Inflammatory macrophage treated with lipopolysaccharide for 1 hour (primary cell): ENCODE measurements at places on chromosomes 6 and 20.
A peak's percentile ranks its signal among the peaks of the same experiment; 100 is the strongest.

GRCh38 chr6:138576313-138576712 is 77.0 kb upstream of the NHSL1 start:
- DNase-seq = no peak

GRCh38 chr20:15297059-15297875 is 959.9 kb upstream of the FLRT3 start:
- no peak for DNase-seq

DNA sequence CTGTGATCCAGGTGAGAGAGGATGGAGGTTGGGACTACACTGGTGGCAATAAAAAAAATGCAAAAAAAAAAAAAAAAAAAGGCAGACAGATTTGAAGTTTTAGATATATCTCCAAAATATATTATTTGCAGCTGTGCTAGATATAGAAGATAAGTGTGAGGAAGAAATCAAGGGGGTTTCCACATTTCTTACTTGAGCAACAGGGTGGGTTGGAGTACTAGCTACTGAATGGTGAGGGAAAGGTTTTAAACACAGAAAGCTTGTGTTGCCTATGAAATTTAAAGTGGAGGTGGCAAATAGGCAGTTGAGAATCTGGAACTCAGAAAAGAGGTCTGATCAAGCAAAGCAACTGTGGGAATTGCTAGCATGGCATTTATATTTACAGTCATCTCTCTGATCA is 59.9 kb upstream of the GNRH2 start:
- peak; percentile 11 for DNase-seq

- DNase-seq = peak; percentile 82
Measured at GRCh38 chr6:42978839-42979522, at the start of gene PEX6. Gene PEX6 (minus strand): TSS chr6:42979181. CDS start chr6:42979150, 31 bp downstream.

DNA sequence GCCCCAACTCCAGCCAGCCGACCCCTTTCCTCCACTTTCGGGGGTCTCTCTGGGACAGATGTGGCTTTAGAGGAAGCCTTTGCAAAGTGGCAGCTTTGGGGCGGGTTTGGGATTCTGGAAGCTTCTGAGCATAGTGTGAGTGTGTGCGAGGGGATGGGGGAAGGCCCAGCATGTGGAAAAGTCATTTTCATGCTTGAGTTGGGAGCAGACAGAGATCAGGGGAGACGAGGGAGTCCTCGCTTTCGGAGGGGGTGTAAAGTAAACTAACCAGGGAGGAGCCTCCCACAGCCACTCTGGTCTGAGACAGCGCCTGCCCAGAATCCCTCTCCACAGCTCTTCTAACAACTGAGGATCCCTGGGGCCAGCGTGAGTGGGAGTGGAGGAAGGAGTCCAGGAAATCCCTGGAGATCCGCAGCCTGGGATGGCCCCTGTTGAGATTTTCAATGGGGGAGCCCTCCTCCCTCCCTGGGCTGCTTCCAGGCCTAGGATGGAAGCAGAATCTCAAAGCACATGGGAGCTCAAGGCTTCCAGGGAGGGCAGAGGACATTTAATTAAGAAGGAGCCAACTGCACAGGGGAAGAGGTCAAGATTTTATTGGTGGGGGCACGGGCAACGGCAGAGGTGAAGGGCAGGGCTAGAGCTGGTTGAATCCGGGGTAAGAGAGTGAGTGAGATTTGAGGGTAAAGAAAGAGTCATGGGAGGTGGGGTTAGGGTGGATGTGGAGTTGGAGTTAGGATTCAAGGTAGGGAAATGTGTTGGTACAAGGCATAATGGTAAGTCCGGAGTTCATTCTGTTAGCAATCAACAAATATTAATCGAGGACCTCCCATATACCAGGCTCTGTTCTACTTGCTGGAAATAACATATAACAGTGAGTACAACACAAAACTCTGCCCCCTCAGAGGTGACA is 102.3 kb upstream of the FOXP4 start:
- DNase-seq = no peak

GRCh38 chr6:163098827-163099479 is 315.6 kb upstream of the QKI start:
- DNase-seq = no peak

GRCh38 chr6:26392932-26393636 is 9.0 kb upstream of the BTN3A1 start:
- DNase-seq = peak; percentile 31

DNA sequence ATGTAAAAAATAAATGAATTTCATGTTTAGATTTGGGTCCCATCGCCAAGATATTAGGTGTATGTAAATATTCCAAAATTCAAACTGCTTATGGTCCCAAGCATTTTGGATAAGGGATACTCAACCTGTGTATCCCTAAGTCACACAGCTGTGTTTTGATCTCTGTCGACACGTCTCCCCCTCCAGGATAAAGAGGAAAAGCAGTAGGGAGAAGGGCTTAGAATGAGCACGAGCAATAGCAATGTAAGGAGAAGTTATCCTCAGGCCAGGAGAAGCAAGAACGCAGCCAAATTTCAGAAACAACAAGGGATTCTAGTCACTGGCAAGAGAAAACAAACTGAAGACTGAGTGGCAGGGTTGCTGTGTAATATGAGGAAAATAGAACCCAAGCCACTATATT is 181.2 kb downstream of the AIG1 start:
- DNase-seq = no peak

- DNase-seq = peak; percentile 50
Measured at GRCh38 chr6:33700391-33701050, 11.0 kb downstream of the UQCC2 start.

- DNase-seq = no peak
Measured at GRCh38 chr6:130075879-130076460, 57.6 kb downstream of the L3MBTL3 start.

DNA sequence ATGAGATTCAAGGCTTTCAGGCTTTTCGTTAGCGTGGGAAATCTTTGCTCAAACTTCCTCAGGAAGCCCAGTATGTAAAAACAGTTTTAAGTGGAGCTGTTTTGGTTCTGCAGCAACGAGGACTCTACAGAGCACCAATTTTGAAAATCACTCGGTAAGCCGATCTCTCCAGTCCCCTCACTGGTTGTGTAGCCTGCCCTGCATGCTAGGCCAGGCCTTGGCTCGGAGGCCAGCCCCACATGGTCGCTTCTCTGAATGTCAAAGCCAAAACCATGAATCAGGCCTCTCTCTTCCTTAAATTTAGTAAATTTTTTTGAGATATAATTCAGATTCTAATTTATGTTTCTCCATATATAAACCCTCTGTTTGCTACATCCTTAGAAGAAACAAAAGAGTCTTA is 108.0 kb downstream of the CHD6 start:
- no peak for DNase-seq

DNA sequence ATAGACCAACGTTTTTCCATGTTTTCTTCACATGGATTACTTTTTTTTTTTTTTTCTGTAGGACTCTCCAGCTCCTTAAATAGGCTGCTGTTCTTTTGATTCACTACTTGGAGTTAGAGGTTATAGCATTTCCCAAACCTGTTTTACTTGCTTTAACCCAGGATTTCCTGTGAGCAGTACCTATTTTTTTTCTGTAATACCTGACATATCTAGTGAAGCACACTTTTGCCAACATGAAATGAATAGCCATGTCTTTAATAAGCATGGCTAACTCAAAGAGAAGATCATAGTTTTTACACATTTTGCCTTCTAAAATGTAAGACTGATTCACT is 137.0 kb downstream of the FOXA2 start:
- no peak for DNase-seq

GRCh38 chr6:36224918-36225461 is 28.4 kb downstream of the BRPF3 start:
- peak; percentile 31 for DNase-seq

GRCh38 chr20:35008411-35009342 is 53.0 kb downstream of the MYH7B start:
- DNase-seq = no peak

DNA sequence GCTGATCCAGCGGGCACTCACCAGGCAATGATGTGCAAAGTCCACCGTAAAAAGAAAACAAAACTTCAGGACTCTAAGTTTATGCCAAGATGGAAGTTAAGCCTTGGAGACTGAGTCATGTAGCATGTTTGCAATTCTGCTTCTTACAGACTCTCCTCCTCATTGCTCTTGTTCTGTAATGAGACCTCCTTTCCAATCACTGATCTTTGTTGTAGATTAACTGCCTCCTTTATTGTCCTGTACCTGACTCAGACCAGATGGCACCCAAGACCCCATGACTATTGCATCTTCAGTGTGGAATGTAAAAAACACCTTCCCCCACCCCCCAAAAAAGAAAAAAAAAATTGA is 11.2 kb downstream of the NEU1 start:
- no peak for DNase-seq

GRCh38 chr6:41348934-41349333 is 13.5 kb downstream of the NCR2 start:
- DNase-seq = no peak

DNA sequence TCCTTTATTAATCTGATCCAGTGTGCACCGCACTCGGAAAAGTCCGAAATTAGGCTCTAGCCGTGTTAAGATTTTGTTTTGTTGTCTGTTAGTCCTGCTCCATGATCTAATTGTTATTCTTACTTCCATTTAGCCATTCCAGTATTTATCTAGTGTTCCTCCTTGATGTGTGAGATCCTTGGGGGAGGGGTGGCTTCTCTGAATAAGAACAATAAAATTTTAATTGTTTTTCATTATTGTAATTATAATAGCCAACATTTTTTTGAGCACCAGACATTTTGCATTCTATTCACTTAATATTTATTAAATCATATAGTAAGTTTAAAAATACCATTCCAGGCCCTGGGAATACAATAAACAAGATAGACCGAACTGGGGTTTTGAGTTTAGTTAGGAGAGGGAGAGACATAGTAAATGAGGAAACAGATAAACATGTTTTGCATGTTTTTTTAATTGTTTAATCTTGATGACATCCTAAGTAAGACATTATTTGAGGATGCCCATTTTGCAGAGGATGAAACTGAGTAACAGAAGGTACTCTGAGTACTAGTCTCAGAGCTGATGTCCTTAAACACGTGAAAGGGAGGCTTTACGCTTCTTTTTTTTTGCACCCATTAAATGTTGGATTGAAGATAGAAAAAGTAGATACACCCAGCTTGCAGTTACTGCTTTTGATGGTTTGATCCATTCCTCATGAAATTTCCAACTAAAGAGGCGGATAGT is 1.2 kb downstream of the CBFA2T2 start:
- DNase-seq = no peak

DNA sequence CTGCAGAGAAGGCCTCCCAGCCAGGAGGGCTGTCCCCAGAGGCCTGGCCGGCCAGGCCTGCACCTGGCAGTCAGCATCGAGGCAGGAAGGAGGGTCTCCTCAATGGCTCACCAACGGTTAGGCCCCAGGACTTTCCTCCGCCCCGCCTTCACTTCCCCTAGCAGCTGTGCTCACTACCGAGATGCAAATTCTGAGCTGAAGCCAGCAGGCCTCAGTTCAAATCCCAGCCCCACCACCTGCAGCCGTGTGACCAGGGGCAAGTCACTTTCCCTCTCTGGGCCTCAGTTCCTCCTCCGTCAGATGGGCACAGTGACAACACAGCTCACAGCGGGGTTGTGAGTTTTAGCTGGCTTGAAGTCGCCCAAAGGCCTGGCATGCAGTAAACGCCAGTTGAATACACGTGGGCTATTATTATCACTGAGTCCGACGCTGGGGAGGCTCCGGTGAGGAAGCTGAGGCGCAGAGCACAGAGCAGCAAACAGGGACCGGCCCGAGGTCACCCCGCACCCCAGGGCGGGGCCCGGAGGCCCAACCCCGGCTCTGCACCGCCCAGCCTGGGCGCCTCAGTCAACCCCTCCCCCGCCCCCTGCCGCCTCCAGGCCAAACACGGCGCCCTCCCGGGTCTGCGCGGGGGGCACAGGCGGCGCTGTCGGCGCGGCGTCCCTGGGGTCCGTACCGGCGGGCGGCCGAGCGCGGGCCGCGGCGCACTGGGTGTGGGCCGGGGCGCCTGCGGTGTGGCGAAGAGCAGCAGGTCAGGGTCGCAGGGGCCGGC is 671 bp downstream of the E2F1 start:
- peak; percentile 29 for DNase-seq

DNA sequence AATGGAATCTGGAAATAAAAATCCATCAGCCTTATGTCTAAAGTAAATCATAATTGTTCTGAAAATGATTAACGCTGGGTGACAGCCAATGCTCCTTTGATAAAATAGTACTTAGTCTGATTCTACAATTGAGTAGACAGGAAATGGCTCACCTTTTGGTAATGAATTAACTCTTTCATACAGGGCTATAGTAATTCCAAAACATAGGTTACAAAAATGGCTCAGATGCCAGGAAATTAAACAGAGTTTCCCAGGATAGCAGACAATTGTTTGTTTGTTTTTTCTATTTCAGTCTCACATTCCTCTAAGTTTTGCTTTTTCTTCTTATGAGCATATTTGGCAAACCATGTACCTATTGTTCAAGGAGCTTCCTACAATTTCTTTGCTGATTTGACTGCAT is 257.2 kb upstream of the EPHA7 start:
- DNase-seq = no peak

- DNase-seq = peak; percentile 56
Measured at GRCh38 chr6:151537556-151537955, 43.7 kb downstream of the CCDC170 start.

GRCh38 chr20:62409931-62410745 is 3.1 kb upstream of the CABLES2 start:
- peak; percentile 17 for DNase-seq

DNA sequence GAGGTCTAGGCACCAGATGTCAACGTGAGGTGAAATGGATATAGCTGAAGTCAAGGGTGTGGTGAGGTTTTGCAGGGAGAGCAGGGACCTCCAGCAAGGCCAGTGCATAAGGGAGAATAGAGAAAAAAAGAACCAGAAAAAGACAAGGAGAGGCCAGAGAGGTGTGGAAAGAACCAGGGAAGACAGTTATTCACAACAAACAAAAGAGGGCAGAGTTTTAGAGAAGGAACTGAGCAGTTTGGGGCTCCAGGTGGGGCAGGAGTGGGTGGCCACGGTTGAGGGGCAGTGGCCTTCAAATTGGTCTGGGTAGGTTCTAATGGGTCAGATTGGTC is 11.6 kb upstream of the NQO2 start:
- DNase-seq = no peak
